ENCODE measurements at places on chromosomes 11 and 22. TPM values are rescaled to one million over a fixed set of nuclear protein-coding genes. Genes with fewer than 3 reads are reported as not detected.

Gene TTC36
- 0.40 TPM for polyA plus RNA-seq

Gene RCE1
- polyA plus RNA-seq, result 27.7 TPM

Gene SLC1A2
- 0.70 TPM for polyA plus RNA-seq

Gene HEPHL1
- polyA plus RNA-seq, result 0.17 TPM

Gene DRG1
- polyA plus RNA-seq, result 78.1 TPM

Gene ASRGL1
- polyA plus RNA-seq, result 48.5 TPM

Gene KCNJ1
- polyA plus RNA-seq, result 0.42 TPM

Gene DENND6B
- 0.12 TPM for polyA plus RNA-seq

Gene OR51B5
- polyA plus RNA-seq, result not detected

Gene OR52W1
- polyA plus RNA-seq, result not detected

Gene ALG8
- 130 TPM for polyA plus RNA-seq

Gene APOL5
- polyA plus RNA-seq, result not detected

Gene C11orf87
- polyA plus RNA-seq, result 0.50 TPM

Gene MPZL2
- 2.1 TPM for polyA plus RNA-seq

Gene ESAM
- polyA plus RNA-seq, result 0.32 TPM

Gene NEAT1
- polyA plus RNA-seq, result 5.3 TPM

Gene GAS2
- polyA plus RNA-seq, result 2.6 TPM

Gene SLC17A6
- 0.38 TPM for polyA plus RNA-seq

Gene MISFA
- 7.9 TPM for polyA plus RNA-seq

Gene PLAAT3
- polyA plus RNA-seq, result 239 TPM

Gene CCDC15
- polyA plus RNA-seq, result 2.9 TPM

Gene FREY1
- not detected for polyA plus RNA-seq

Gene FAM111B
- polyA plus RNA-seq, result 28.2 TPM

Gene LTBP3
- 11.9 TPM for polyA plus RNA-seq

Gene MSANTD2
- 15.3 TPM for polyA plus RNA-seq

Gene IFITM10
- not detected for polyA plus RNA-seq

Gene SMTNL1
- 0.14 TPM for polyA plus RNA-seq

Gene PHLDA2
- 16.5 TPM for polyA plus RNA-seq

Gene DSCAML1
- 0.28 TPM for polyA plus RNA-seq

Gene P4HA3
- polyA plus RNA-seq, result not detected

Gene MIAT
- 10.0 TPM for polyA plus RNA-seq

Gene APOBEC3B
- polyA plus RNA-seq, result 9.2 TPM

Gene RTN4RL2
- polyA plus RNA-seq, result 13.1 TPM

Gene CRYBB3
- 0.52 TPM for polyA plus RNA-seq

Gene EEF1G
- polyA plus RNA-seq, result 736 TPM

Gene CWC15
- polyA plus RNA-seq, result 168 TPM

Gene SHANK2
- 16.7 TPM for polyA plus RNA-seq

Gene CHEK1
- polyA plus RNA-seq, result 90.0 TPM

Gene SORL1
- polyA plus RNA-seq, result 23.0 TPM

Gene HMOX1
- 10.9 TPM for polyA plus RNA-seq

Gene KCNQ1OT1
- 0.89 TPM for polyA plus RNA-seq

Gene OR10W1
- not detected for polyA plus RNA-seq

Gene MUC6
- polyA plus RNA-seq, result not detected

Gene OR4D5
- not detected for polyA plus RNA-seq

Gene SPDYC
- polyA plus RNA-seq, result 0.52 TPM

Gene OR52I1
- polyA plus RNA-seq, result not detected

Gene C11orf21
- not detected for polyA plus RNA-seq

Gene IL18
- 1.8 TPM for polyA plus RNA-seq

Gene HTR3A
- 5.8 TPM for polyA plus RNA-seq

Gene LBHD1
- polyA plus RNA-seq, result 2.9 TPM

Measured in GM23338 (cell line).